ENCODE measurements at places on chromosomes 12 and 14.

GRCh38 chr14:59871166-59871495, 555 bp upstream of the RTN1 start:
- no peak for DNase-seq

GRCh38 chr14:105471297-105471821, 3.3 kb upstream of the CRIP2 start:
- no peak for DNase-seq

DNA sequence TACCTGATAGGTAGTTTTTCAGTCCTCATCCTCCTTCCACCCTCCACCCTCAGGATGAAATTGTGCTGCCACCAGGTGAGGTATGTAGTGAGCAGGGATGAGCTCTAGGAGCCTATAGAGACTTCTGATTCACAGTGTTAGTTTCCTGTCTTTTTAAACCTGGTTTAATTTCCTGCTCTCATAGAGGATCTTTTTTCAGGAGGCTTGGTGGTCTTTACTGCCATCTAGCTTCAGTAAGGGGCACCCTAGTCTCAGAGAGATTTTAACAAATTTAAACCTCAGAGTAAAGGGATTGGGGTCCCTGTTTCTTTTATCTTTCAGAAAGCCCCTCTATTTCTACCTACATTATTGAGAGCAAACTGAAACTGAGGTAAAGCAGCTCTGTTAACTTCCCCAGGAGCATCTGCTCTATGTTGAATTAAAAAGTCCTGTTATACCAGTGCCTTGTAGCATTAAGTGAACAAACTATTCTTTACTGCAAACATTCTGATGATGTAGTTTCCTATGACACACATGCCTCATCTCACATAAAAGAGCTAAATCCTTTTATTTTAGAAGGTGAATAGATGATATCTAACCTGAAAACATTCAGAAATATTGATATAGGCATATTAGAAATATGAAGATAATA, 172.2 kb upstream of the DDHD1 start:
- DNase-seq = peak; percentile 51

DNA sequence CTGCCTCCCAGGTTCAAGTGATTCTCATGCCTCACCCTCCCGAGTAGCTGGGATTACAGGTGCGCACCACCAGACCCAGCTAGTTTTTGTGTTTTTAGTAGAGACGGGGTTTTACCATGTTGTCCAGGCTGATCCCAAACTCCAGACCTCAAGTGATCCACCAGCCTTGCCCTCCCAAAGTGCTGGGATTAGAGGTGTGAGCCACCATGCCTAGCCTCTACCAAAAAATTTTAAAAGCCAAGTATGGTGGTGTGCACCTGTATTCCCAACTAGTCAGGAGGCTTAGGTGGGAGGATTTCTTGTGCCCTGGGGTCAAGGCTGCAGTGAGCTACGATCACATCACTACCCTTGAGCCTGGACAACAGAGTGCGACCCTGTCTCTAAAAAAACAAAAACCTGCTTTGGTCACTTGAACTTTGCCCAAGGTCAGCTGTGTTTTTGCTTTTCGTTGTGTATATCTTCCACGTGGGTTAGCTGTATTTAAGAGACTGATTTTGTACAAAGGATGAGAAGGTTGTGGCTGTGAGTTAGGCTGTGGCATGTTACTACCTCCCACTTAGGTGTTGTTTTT, 12.7 kb downstream of the C12orf76 start:
- DNase-seq = no peak

DNA sequence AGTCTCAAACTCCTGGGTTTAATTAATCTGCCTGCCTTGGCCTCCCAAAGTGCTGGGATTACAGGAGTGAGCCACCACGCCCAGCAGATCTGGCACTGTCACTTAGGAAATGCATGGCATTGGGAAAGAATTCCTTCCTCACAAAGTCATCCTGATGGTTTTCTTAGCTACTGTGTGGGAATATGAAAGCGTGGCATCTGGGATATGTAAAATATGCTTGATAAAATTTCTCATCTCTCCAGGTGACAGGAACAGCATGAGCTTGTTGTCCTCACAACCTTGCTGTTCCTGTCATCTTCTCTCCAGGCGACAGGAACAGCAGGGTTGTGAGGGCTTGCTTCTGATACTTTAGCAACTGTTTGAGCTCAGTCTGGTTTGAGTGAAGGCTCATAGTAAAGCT, 16.1 kb upstream of the AICDA start:
- no peak for DNase-seq

- DNase-seq = no peak
These were observed 55.7 kb downstream of the PAX9 start for GRCh38 chr14:36717363-36717762.

DNA sequence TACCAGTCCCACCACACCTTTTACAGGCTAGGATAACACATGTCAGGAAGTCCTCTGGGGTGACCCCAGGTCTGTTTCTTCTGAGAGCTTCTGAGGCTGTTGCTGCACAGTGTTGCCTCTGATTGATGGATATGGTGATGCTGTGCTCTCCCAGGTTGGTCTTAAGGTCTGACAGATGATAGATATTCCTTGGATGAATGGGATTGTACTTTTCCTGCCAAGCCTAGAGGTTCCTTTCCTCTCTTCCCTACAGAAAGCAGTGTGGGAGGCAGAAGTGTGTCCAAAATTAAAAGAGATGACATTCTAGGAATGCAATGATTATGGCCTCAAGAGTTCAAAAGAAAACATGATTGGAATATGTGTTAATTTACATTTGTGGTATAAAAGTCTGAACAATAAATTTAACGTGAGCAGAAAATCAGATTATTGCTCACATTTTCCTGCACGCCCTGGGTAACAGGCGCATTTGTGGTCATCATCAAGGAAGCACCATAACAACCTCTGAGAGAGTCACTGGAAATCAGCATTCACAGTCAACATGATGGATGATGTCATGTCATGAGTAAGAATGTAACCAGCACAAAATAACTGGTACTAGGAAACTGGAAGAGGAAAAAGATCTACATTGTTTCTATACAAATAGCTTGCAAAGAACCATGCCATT, 73.7 kb downstream of the BBS10 start:
- no peak for DNase-seq

- no peak for DNase-seq
These were observed 28.0 kb downstream of the ITGA7 start for GRCh38 chr12:55679691-55680090.

GRCh38 chr14:71140157-71140556, 232.9 kb downstream of the PCNX1 start:
- DNase-seq = no peak

DNA sequence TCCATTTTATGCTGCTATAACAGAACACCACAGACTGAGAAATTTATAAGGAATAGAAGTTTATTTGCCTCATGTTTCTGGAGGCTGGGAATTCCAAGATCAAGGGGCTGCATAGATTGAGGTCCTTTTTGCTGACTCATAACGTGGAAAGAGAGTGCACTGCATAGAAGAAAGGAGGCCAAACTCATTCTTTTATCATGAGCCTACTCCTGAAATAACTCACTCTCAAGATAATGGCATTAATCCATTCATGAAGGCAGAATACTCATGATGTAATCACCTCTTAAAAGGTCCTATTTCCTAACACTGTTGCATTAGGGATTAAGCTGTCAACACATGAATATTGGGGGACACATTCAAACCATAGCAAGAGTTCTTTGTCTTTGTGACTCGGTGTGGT, 60.0 kb upstream of the FBXO33 start:
- DNase-seq = peak; percentile 32

DNA sequence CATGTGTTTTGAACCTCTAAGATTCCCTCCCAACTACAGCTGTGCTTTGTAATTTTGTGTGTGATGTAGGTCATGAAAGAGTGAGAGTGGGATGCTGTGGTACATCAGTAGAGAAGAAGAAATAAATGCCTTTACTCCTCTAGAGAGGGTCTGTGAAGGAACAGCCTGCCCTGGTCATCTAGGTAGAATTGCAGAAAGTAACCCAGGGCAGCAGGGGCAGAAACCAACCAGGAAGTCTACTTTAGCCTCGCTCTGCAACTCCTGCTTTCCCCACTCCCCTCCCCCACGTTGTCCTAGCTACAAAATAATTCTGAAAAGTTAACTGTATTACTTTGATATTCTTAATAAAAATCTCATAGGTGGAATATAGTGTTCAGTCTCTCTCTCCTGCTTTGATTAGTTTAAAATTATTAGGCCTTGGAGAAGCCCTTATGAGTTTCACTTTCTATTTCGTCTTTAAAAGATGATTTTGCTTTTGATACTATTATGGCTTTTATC, 7.5 kb downstream of the TBK1 start:
- DNase-seq = no peak

DNA sequence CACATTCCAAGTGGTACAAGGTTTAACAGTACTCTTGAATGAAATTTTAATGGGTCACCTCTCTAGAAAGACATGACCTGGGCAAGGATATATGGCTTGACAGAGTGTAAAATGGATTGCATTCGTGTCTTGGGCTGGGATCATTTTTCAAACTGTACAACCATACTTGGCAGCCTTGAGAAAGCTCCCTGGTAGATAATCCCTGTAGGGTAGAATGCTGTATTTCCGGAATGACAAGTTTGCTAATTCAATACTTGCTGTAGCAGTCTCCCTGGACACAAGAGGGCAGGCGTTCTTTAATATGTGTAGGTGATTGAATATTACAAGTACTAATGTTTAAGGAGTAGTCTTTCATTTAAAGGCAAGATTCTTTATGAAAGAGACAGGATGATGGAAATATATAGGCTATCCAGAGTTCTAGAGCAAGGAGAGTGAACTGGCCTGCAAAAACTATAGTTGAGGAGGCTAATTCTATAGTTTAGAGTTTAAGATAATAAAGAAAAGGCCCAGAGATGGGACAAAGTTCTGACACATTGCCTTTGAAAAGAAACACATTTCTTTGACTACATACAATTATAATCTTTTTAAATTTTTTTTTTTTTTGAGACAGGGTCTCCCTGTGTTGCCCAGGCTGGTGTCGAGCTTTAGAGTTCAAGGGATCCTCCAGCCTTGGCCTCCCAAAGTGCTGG, 53.4 kb downstream of the PLBD1 start:
- DNase-seq = no peak

DNA sequence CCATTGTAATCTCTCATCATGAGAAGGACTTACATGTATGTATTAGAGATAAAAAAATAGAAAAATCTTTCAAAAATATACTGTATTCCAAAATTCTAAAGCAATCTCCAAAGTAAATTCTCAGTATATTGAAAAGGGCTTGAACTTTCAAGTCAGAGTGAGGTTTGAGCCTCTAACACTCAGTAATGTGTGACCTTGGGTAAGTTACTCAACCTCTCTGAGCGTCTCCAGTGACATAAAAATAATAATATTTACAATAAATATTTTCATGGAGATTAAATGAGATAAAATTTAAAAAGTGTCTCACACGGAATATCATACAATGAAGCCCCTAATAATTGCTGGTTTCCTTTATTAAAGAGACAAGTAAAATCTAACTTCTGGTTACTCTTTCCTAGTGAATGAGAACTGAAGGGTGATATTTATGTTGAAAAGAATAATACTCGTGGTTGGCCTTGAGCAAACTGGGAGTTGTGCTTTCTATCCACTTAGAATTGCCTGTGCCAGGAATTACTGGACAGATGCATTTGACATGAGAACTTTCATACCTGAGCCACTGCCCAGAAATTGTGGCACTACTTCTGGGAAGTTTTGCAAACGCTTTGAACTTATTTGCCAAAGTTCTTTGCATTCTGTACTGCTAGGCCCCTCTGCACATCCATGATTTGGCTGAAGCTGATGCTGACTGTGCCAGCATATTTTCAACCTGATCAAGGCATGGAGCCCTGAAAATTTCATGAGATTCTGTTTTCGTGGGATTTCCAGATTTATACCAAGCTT, 933.7 kb downstream of the GALC start:
- DNase-seq = no peak

DNA sequence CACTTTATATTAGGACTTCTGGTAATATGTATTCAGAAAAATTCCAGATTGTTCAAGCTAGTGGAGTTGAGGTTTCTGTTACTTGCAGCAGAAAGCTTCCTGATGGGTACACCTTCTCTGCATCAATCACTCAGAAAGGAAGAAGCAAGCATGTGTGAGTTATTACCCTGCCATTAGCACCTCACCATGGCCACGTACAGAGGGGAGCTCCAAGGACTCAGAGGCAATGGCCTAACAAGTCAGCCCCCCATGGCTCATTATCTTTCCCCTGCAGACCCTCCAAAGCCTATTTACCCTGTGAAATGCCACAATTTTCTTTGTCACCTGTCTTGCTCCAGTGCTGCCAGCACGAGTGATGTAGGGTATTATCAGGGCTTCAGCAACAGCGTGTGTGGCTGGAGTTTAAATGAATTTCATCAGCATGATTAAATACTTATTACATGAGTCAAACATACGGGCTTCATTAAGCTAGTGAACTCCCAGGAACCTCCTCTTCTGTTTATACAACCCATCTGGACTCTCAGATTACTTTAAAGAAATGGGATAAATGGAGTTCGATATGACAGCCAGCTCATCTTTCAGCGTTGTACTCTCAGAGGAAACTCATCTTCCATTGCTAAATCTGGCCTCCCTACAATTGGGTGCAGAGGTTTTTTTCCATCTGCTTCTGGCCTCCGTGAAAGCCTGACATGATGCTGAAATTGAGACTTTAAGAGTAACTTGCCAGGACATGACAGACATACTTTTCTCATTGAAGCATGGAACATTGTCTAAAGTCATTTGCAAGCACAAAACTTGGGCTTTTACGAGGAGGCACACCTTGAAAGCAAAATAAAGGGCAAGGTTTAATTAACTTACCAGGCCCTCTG, 135.9 kb downstream of the TMEM30B start:
- peak; percentile 78 for DNase-seq

- DNase-seq = no peak
These were observed 20.5 kb downstream of the ACTN1 start for GRCh38 chr14:68958553-68958952.

DNA sequence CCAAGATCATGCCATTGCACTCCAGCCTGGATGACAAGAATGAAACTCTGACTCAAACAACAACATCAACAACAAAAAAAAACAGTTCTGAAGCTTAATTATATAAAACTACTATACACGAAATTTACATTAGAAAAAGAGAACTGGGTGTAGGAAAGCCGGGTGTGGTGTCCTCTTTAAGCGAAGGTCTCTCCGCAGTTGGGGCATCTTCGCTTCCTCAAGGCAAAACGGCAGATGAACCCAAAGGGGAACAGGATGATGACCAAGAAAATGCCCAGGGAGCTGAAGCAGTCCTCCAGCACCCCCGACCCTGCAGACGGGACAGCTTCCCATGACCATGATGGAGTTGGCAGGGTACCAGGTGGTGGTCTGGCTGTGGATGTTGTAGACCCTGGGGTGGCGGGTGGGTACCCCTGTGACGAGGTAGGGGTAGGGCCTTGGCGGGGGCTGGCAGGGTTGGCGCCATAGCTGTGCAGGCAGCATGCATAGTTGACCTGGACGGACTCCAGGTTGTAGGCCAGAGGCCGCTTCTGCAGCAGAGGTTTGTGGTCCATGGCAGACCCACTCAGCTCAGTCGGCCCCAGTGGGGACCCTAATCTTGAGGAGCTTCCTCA, 18.2 kb upstream of the BCAT1 start:
- no peak for DNase-seq
